Fibroblast of mammary gland (primary cell): ENCODE measurements at places on chromosomes 16 and 17.

DNA sequence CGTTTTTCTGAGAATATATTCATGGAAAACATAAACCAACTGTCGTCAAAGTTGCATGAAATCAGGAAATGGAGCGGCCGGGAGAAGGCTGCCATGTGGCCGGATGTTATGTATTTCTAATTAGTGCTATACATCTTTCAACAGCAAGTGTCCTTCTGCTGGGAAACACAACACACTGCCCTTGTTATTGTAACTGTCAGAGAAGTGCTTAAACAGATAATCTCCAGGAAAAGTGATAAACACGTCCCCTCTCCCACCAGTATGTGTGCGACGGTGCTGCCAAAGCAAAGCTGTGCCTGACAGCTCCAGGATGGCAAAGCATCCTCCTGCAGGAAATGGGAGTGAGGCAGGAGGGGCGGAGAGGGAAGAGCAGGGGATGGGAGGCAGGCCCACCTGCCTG lies 111.8 kb downstream of the SMG6 start:
- DNase-seq: no peak

- no peak for DNase-seq
These were observed 14.1 kb downstream of the PDZD9 start for GRCh38 chr16:21986692-21987246.

DNA sequence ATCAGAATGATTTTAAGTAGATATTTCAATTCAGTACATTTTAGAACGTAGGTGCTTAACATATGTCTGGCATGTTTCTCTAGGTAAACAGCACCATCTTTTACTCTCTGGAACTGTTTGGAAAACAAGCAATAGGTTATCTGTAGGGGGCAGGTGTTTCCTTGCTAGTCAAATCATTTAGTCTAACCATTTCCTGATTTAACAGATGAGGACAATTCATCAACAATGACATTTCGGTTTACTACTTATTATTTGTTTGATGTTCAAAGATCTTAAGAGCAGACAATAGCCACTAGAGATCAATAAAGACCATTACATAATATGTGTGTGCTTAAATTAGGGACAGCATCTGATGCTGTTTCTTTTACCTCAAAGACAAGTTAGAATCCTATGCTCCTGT lies 173.1 kb downstream of the CEP112 start:
- DNase-seq: no peak

GRCh38 chr17:40598619-40599467 lies 33.6 kb upstream of the CCR7 start:
- DNase-seq: peak; percentile 97

DNA sequence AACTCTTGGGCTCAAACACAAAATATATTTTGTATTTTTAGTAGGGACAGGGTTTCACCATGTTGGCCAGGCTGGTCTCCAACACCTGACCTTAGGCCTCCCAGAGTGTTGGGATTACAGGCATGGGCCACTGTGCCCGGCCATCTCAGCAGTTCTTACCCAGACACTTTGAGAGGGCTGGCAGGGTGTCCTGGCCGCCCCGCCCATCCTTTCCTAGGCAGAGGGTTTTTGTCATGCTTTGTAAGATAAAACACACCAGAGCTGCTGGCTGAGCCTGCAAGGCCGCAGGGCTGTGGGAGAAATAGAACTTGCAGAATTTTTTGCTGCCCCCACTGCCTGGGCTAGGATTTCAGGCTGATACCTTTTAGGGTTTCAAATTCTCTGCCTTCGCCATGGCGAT lies 8.7 kb downstream of the PPL start:
- DNase-seq: no peak

- DNase-seq: no peak
These were observed 2.6 kb downstream of the MAP2K3 start for GRCh38 chr17:21286909-21287702.

GRCh38 chr17:29844339-29845048 lies 85.5 kb downstream of the SSH2 start:
- peak; percentile 29 for DNase-seq

DNA sequence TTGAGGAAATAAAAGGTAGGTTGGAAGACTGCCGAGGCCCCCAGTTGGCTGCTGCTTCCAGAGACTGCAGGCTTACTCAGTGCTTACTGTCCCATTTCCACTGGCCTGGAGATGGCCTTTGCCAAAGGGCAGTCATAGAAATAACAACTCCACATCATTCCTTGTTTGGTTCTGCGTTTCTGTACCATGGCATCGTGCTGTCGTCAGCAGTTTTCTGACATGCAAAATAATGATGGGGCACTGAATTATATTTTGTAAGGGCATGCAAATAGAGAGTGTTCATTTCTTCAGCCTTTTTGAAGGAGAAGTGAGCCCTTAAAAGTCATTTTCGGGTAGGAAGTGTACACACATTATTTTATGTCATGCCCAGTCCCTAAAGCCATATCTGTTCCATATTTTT lies 88.9 kb downstream of the RBFOX1 start:
- DNase-seq: no peak

GRCh38 chr17:55416470-55417052 lies 5.1 kb downstream of the MMD start:
- peak; percentile 82 for DNase-seq

DNA sequence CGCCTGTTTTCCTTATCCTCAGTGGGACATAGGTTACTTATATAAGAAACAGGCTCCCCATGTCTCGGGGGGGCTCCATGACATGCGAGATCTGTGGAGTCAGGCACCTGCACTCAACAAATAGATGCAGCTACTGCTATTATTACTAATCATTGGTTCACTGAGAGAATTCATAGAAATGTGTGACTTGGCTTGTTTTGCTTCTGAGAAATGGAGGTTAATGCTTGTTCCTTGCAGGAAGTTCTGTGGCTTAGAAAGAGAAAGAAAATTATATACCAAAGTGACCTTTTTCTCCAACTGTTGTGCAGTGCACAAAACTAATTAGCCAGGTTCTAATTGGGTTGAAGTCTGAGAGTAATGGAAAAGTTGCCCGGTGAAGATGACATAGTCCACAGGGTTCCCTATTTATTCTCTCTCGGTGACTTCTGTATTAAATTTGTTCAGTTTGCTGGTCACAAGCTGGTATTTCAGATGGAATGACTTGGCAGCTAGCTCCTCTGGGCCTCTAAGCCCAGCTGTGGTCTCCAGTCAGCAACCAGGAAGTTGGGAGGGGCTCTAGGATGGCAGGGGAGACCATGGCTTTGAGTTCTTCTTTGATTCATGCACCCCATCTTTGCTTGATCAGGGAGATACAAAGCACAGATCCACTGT lies 17.6 kb upstream of the MAF start:
- no peak for DNase-seq

- DNase-seq: peak; percentile 96
These were observed 1.4 kb downstream of the WIPI1 start for GRCh38 chr17:68455901-68456338.

- no peak for DNase-seq
These were observed 63.1 kb downstream of the PCTP start for GRCh38 chr17:55813944-55814343.

- no peak for DNase-seq
These were observed 486.9 kb upstream of the WSB1 start for GRCh38 chr17:26807024-26807423.

GRCh38 chr16:54446639-54447038 lies 160.1 kb upstream of the IRX3 start:
- peak; percentile 95 for DNase-seq

- DNase-seq: no peak
These were observed 6.3 kb upstream of the APRT start for GRCh38 chr16:88817785-88818574.

DNA sequence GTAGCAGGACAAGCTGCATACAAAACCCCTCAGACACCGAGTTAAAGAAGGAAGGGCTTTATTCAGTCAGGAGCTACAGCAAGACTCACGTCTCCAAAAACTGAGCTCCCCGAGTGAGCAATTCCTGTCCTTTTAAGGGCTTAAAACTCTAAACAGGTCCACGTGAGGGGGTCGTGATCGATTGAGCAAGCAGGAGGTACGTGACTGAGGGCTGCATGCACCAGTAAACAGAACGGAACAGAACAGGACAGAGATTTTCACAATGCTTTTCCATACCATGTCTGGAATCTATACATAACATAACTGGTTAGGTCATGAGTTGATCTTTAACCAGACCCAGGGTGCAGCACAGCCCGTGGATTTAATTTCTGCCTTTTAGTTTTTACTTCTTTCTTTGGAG lies 25.2 kb downstream of the ITGAM start:
- DNase-seq: no peak

DNA sequence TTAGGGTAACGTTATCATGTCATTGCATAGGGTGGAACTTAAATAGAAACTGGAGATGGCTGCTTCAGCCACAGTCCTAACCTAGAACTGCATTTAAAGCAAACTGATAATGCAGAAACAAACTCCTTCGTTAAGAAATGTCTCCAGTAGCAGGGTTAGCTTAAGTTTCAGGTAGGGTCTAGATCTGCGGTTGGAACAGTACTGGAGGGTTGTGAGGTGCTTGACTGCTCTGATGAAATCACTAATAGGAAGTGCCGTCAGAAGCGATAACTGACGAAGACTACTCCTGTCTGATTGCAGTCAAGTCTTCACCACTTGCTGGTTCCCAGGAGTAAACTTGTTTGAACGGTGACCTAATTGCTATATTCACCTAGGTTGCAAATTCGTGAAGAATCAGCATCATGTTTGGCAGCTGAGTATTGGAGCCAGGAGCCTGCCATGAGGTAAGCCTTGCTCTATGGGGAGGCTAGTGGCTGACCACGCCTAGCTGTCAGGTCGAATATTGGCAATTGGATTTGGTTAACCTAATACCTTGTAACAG lies 24.5 kb downstream of the TRPV2 start:
- DNase-seq: peak; percentile 53

- peak; percentile 48 for DNase-seq
These were observed 11.7 kb downstream of the PECAM1 start for GRCh38 chr17:64378890-64379354.

- no peak for DNase-seq
These were observed 3.3 kb downstream of the RARA start for GRCh38 chr17:40312131-40312731.

DNA sequence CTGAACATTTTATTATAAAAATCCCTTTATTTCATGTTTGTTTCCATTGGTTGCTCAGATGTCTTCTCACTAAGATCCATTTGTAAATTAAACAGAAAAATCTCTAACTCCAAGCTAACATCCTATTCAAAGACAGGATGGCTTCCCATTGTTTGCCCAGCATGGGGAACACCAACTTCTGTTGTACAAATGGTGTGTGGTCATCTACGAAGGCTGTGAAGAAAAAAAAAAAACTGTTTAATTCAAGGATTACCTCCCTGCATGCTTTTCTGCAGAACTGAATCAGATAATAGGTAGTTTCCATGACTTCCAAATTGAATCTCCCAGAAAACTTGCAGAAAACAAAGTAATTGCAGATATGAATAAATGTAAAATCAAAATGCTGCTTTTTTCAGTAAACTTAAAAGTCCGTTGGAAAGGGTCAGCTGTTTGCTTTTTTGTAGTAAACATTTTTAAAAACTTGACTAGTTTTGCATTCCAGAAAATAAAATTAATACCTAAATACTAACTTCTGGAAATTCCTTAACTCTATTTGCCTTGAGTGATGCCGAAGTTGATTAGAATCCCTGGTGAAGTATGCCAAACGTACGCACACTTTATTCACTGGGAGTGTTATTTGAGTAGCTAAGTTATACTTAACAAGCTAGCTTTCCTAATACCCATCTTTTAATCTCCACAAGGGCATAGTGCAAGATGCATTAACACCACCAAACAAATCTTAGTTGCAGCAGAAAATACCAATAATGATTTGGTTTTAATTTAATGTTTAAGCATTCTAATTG lies 7.7 kb downstream of the SALL1 start:
- no peak for DNase-seq

GRCh38 chr16:58249388-58249779 lies 45.4 kb downstream of the PRSS54 start:
- no peak for DNase-seq

DNA sequence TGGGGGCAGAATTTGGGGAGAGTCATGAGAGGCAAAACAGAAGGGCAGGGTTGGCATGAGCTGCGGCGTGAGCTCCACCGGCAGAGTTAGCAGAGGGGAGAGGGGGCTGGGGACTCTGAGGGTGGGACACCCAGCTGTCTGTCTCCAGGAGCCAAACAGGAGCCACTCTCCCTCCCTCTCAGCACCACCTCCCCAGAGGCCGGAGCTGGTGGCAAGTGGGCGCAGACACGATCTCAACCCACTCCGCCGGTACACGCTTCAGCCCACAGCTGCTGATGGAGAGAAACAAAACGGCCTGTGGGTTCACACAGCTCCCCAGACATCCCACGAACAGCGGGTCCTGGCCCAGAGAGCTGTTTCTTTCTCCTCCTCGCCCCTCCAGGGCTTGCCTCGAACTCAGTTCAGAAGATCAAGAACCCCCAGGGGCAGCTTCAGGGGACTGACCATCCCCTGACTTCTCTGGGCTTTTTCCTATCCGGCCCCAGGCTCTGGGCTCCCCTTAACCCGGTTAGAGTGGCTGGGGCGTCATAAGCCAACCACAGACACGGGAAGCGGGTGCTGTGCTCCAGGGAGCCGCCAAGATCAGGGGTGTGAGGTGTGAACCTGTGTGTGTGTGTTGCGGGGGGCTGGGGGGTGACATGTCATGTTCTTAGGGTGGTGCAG lies 7.6 kb downstream of the RHBDF2 start:
- no peak for DNase-seq

DNA sequence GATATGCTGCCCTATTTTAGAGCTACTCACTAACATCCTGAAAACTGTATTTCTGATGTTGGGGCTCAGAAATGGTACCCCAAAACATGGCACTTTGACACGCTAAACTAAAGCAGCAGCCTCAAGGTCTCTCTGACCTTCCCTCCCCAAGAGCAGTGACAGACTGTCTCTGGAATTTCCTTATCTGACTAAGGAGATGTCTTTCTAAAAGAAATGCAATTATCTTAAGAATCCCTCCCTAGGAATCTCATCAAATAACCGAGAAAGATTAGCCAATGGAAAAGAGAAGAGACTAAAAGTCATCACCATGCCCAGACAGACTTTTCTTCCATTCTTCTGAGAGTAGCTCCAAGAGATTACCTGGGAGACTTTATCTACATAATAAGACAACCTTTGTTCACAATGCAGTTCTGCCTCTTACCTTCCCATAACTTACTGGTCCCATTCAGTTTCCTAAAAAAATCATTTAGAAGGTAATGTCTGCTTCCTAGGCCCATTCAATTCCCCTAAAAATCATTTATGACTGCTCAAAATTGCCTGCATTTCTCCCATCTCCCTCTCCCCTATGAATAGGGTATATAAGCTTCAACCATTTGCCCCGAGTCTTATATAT lies 123.9 kb downstream of the CPPED1 start:
- no peak for DNase-seq

DNA sequence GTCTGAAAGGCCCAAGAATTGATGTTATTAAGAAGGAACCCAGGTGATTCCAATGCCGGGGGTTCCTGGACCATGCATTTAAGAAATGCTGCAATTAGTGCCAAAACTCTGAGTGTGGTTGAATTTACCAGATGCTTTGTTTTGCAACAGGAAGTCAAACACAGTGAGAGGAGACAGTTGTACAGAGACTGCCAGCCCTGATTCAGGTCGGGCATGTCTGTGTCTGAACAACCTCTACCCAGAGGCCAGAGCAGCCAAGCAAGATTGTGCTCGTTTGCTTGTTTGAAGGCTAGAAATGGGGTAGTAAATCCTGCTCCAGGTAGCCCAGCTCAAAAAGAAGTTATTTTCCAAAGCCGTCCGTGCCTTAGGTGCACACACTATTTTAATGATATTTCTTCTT lies 412.4 kb upstream of the ERCC4 start:
- DNase-seq: no peak

GRCh38 chr16:66976746-66977145 lies 11.6 kb upstream of the CES4A start:
- no peak for DNase-seq
